ENCODE measurements at places on chromosomes 2 and 18.

GRCh38 chr18:71951001-71951400 lies 593.1 kb downstream of the CBLN2 start:
- DNase-seq, result no peak

GRCh38 chr18:67363694-67364093 lies 152.8 kb downstream of the DSEL start:
- no peak for DNase-seq

- DNase-seq, result no peak
These were observed 79.3 kb downstream of the PLA2R1 start for GRCh38 chr2:159982842-159983785.

GRCh38 chr2:105243961-105244360 lies 2.4 kb downstream of the GPR45 start:
- peak; percentile 71 for DNase-seq

GRCh38 chr2:179049203-179049545 lies 763 bp downstream of the CCDC141 start:
- no peak for DNase-seq

- DNase-seq, result no peak
These were observed 78.6 kb downstream of the HAUS1 start for GRCh38 chr18:46182633-46183358.

GRCh38 chr18:42025491-42025890 lies 70.5 kb downstream of the PIK3C3 start:
- no peak for DNase-seq

GRCh38 chr2:54083445-54083844 lies 32.0 kb upstream of the ACYP2 start:
- no peak for DNase-seq

DNA sequence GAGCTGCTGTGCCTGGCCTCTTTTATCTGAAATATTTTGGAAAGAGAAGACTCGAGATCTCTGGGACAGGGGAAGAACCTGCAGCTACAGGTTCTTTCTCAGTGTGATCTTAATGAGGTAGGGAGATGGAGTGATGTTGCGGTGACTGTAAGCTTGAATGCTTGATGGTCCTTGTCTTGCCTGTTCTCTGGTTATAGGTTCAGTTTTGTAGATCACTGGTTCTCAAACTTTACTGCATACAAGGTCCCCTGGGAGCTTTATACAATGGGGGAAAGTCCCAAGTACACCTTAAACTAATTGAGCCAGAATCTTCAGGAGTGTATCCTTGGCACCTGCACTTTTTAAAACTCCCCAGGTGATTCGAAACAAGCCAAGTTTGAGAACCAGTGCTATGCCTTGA lies 136.7 kb upstream of the CXCR4 start:
- no peak for DNase-seq

DNA sequence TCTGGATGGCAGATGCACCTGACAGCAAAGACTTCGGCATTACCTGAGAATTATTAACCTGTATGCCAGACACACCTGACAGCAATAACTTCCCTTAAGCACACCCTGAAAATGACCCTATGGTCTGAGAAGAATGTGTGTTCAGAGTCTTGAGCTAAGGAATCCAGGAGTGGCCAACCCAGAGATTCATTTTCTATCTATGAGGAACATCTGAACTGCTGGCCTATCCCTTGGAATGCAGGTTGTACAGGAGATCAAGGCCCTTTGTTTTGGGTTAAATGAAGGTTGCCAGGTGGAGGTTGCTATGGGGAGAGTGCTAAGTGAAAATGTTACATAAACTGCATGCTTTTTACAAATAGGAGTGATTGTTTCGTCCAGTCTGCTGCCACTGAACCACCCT lies 200.9 kb upstream of the MEIS1 start:
- no peak for DNase-seq

GRCh38 chr2:152245653-152246052 lies 70.1 kb upstream of the STAM2 start:
- no peak for DNase-seq

GRCh38 chr2:139214801-139215200 lies 434.6 kb upstream of the NXPH2 start:
- DNase-seq, result no peak

DNA sequence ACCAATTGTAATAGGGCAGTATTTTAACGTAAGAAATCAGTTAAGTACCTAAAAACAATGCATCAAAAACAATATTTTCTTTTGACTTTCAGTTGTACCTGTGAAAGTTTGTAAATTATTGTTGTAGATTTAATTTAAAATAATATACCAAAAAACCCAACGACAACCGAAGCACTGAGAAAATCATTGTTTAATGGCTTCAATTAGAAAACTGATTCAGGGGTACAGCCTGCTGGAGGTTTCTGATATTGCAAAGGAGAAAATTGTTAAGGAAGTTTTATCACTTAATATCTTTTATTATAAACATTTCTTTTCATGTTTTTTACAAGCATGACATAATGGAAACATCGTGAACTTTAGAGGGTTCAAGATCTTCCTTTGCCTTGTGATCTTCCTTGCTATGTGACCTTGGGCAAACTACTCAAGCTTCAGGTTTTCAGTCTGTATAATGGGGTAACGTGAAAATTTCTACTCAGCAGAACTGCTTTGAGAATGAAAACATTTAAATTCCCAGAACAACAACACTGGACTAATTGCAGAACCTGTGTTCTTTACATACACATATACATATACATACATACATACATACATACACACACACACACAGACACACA lies 76.3 kb upstream of the GLS start:
- DNase-seq, result no peak

DNA sequence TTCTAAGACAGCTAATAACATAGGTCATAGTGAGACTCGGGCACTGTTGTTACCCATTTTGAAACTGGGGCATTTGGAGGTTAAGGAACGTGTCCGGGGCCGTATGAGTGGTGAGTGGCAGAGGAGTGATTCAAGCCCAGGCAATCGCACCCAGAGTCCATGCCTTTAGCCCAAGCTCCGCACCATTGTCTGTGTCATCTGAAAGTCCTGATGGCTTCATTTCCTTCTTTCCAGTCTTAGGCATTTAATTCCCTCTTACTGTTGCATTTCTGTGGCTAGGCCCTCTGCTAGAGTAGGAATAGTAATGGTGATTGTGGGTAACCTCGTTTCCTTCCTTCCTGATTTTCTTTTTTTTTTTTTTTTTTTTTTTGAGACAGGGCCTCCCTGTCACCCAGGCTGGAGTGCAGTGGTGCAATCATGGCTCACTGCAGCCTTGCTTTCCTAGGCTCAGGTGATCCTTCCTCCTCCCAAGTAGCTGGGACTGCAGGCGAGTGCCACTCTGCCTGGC lies 49.8 kb upstream of the ASB1 start:
- DNase-seq, result no peak

- DNase-seq, result no peak
These were observed 907 bp upstream of the GYPC start for GRCh38 chr2:126655051-126655450.

- no peak for DNase-seq
These were observed 627.6 kb downstream of the CCDC85A start for GRCh38 chr2:56811401-56811800.

- DNase-seq, result peak; percentile 90
These were observed at the start of gene CERKL for GRCh38 chr2:181656450-181657291. CERKL (minus strand) TSS chr2:181657105; CDS start chr2:181657006, 99 bp downstream.

GRCh38 chr2:100413571-100413970 lies 3.9 kb downstream of the CHST10 start:
- DNase-seq, result no peak

DNA sequence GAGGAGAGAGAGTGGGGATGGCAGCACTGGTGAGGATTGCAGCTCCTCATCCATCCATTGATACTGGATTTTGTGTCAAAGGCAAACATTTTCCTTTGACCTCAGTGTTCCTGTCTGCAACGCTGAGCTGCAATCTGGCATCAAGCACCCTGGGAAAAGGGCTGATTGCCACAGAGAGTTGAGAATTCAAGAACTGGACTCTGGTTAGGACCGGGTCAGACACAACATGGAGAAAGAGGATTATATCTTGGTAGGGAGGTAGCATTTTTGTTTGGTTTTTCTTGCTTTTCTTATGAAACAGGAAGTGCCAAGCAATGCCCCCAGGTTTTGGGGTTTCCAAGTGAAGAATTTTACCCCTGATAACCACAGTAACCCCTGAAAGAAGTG lies 81.9 kb upstream of the PKDCC start:
- no peak for DNase-seq

DNA sequence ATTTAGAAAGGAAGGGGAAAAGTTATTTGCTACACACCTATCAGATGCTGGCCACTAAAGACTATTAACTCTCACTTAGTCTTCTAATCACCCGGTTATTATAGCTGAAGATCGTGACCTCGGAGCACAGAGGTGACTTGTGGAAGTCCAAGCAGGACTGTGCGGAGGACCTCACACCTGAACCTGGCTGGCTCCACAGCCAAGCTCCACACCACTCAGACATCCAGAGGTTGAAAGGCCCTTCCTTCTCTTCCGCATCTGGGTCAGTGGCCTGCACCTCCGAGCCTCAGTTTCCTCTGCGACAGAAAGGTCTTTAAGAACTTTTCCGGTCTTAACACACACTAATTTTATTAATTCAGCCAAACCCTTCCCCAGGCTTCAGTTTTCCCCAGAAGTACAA lies 57.9 kb downstream of the TNS1 start:
- no peak for DNase-seq

GRCh38 chr2:210899131-210899530 lies 342.7 kb downstream of the CPS1 start:
- no peak for DNase-seq

DNA sequence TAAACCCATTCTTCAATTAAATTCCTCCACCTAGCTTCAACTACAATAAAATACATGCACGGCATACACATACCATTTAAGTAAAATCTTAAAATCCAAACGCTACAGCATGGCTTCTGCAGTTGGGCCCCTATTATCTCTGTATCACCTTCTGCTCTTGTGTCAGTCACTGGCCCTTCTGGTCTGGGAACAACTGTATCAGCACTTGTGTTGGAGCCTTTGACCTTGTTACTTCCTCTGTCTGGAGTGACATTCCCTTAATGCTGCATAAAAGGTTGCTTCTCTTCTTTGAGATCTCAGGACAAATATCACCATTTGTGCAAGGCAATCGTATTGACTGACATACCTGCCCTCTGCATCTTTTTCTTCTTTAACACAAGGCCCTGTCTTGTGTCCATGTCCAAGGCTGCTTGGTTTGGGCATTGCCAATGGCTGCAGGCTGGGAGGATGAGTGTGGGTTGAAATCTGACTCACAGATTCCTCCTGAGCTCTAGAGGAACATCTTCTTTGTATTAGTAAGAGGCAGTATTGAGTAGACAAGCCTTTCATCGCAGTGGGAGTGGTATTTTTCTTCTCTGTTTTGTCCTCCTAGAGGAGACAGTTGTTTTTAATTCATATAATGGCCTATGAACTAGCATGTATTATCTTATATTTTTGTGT lies 267.8 kb upstream of the TRIB2 start:
- DNase-seq, result no peak

DNA sequence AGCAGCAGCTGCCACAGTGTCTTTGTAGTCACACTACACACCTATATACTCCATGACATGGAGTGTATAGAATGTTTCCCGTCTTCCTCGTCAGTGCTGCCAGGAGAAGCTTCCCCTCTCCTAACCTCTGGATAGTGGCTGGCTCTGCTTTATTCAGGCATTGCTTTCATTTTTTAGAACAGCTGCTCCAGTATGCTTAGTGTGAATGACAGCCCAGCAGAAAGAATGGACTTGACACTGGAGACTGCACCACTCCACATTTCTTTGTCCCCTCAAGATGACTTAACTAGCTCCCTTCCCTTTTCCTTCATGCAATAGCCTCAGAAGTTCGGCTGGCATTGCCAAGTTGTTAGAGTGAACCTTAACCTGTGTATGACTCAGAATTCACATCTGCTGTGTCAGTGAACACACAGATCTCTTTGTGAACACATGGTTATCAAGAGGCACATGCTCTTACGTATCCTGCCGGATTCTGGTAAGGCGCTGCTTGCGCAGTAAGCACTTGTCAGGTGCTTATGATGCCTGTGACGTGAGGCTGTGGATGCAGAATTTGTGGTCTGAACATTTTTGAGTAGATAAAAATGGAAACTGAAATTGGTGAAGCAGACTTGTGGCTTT lies 73.9 kb downstream of the NEDD4L start:
- no peak for DNase-seq

DNA sequence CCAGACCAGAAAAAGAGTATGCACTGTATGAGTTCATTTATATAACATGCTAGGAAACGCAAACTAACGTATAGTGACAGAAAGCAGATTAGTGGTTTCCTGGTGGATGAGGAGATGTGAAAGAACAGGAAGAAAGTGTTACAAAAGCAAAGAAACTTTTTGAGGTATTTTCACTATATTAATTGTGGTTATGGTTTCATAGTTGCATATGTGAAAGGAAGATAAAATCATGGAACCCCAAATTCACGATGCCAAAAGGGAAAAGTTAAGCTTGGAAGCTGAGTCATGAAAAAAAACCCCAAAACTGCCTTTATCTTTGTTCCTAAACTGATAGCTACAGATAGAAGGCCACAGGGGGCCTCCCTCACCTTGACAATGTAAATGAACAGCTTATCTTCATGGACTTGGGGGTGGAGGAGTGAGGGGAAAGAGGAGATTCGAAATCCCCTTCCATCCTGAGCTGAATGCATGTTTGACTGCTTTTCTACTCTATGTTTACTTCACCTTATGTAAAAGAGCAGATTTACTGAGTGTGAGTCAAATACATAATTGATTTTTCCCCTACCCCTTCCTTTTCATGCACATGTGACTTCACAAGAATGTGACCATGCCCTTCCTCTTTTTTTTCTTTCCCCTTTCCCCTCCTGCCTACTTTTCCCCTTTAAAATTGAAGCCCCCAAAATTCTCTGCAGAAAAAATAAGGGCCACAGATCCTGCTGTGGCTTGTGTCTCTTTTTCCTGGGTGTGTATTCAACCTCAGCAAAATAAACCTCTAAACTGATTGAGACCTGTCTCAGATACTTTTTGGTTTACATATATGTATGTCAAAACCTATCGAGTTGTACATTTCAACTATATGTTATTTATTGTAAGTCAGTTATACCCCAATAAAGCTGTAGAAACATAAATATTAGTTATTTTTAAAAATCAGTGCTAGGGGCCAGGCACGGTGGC lies 100.1 kb upstream of the TLK1 start:
- DNase-seq, result peak; percentile 38

- no peak for DNase-seq
These were observed 60.1 kb upstream of the YWHAQ start for GRCh38 chr2:9690716-9691498.

DNA sequence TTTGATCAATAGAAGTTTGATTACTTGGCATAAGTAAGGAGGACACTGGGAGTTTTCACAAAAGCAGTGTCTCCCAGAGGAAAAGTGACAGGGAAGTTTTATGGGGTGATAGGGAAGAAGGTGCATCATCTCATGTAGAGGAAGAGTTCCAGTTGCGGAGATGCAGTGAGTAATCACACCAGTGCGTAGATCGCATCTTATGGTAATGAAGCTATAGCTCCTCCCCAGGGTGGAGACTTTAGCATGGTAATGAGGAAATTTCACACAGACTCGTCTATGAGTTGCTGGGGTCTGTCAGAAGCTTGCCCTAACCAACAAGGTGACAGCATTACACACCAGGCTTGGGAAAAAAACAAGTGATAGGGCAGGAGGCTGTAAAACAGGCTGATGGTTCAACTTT lies 49.0 kb downstream of the KYNU start:
- DNase-seq, result no peak

Data from iPS-NIHi11 (cell line).